ENCODE measurements at places on chromosomes 11 and 22. TPM values are rescaled to one million over a fixed set of nuclear protein-coding genes. Genes with fewer than 3 reads are reported as not detected.

GRM5 gene
- under 0.01 TPM for total RNA-seq

TALDO1 gene
- total RNA-seq: 103 TPM

TBC1D10A gene
- total RNA-seq: 18.0 TPM

OAF gene
- 17.5 TPM for total RNA-seq

OR8G5 gene
- total RNA-seq: not detected

C22orf31 gene
- total RNA-seq: not detected

MPZL3 gene
- total RNA-seq: 1.3 TPM

FADS1 gene
- 35.1 TPM for total RNA-seq

CAVIN3 gene
- 198 TPM for total RNA-seq

MS4A15 gene
- total RNA-seq: not detected

All from regular cardiac myocyte (primary cell).